T-cell (primary cell): ENCODE measurements at places on chromosomes 5 and 9.

GRCh38 chr9:126664900-126665643, 51.3 kb downstream of the LMX1B start:
- DNase-seq: no peak

DNA sequence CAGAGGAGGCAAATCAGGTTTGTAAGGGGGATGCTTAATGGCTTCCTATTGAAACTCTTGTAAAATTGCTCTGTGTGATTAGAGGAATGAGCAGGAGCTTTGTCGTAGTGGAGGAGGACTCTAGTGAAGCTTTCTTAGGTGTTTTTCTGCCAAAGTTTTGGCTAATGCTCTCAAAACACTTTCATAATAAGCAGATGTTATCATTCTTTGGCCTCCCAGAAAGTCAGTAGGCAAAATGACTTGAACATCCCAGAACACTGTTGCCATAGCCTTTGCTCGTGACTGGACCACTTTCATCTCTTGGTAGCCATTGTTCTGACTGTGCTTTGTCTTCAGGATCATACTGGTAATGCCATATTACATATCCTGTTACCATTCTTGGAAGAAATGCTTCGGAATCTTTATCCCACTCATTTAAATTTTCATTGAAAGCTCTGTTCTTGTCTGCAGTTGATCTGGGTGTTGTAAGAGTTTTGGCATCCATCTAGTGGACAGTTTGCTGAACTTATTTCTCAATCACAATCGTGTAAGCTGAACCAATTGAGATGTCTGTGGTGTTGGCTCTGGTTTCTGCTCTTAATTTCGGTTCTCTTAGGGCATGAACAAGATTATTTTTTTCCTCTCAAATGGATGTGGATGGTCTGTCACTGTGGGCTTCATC, 187.6 kb downstream of the COMMD10 start:
- DNase-seq: no peak

GRCh38 chr9:93141771-93142483, 7.9 kb upstream of the NINJ1 start:
- DNase-seq: no peak

DNA sequence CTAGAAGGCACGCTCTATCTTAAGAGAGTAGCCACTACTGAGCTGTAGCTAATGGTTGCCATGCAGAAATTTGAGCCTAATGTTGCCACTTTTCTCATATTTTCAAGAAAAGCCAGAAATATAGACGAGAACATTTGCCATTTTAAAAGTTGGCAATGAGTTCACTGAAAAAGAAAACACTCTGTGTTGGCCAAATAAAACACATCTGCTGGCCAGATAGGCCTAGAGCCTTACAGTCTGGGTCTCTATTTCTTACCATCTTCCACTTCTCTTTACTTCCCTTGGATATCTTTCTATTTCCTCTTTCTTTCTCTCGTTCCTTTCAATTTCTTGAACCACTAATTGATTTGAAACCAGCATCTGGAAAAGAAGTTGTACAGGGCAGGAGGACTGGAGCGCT, 36.6 kb upstream of the VCAN start:
- DNase-seq: no peak

GRCh38 chr5:31078956-31079355, 114.5 kb upstream of the CDH6 start:
- no peak for DNase-seq

GRCh38 chr5:151234476-151235238, 10.8 kb upstream of the CCDC69 start:
- DNase-seq: peak; percentile 19

- no peak for DNase-seq
Observed at GRCh38 chr9:88776717-88777497, 214.4 kb upstream of the S1PR3 start.

DNA sequence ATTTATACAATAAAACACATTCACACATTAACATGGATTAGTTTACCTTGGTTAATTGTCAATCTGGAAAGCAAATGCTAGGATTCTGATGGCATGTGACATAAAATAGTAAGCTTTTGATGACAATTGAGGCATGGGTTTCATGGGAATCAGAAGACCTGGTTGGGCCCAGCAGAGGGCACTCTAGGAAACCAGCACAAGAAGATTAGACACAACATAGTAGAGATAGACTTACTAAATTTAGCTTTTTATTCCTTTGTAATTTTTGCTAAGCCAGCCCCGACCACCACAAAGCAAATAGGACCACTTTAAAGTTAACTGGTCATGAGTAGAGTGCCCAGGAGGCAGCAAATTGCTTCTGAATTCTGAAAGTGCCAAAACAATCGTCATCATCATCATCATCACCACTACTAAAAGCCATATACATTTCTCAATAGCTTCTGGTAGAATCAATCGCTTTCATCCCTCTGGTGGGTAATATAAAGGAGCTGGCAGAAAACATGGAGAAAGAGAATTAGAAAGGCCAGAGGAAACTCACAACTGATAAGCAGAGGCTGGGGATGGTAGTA, 163.2 kb downstream of the ARRDC3 start:
- DNase-seq: no peak

- DNase-seq: no peak
Observed at GRCh38 chr5:72988769-72989168, 32.9 kb downstream of the FCHO2 start.

DNA sequence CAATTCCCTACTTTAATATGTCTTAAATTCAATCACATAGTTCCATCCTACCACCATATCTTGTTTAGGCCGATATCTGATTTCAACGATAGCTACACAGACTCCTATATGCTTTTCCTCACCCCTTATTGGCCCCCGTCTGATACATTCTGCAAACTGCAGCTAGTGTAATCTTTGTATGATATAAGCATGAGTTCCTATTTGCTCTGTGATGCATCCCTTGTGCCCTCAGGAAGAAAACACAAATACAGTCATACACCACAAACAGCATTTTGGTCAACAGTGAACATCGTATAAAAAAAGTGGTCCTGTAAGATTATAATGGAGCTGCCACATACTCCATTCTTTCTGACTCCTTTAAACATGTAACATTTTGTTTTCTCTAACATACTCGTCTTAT, 837.8 kb upstream of the CDH6 start:
- no peak for DNase-seq

- DNase-seq: no peak
Observed at GRCh38 chr5:71454913-71455312, 538 bp upstream of the BDP1 start.

GRCh38 chr9:19239955-19240354, 9.5 kb downstream of the DENND4C start:
- DNase-seq: no peak

DNA sequence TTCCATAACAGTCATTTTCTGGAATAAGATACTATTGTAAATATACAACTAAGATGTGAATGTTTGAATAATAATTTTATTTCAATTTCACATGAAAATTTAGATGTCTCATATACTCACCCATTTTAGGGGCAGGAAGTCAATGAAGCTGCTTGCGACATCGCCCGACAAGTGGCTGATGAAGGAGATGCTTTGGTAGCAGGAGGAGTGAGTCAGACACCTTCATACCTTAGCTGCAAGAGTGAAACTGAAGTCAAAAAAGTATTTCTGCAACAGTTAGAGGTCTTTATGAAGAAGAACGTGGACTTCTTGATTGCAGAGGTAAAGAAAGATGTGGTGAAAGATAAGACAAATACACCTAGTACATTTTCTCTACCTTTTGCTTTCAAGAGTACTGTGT, 8.6 kb downstream of the BHMT start:
- DNase-seq: no peak

DNA sequence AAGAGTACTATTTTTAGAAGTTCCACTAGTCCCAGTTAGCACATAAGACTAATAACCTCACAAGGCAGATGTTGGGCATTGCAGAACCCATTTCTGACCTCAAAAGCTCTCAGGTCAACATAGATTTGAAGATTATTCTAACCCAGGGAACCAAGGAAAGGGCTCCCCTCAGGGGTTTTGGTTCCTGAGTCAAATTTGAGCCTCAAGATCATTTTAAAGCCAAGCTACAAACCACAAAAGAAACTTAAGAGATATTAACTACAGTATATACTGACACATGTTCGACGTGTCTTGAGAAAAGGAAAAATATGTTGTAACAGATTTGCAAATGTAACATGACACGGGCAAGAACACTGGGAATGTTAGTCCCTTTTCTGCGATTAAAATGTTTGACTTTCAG, 88.6 kb downstream of the GNAQ start:
- DNase-seq: no peak

DNA sequence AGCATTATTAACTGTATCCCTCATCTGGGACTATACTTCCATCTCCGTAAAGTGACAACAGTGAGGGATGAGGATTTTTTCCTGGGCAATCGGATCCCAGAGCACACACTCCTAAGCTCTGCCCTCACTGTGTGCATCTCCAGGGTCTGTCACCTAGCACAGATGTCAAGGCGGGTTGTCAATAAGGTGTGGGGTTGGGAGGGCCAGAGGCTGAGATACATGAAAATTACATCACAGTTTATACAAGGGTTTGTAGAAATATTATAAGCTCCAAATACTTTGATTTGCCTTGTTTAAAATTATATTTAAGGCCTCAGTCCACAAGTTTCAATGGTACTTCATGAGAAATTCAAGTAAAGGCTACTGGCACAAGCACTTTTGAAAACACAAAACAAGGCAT, 4.5 kb downstream of the ADAMTS12 start:
- DNase-seq: no peak

DNA sequence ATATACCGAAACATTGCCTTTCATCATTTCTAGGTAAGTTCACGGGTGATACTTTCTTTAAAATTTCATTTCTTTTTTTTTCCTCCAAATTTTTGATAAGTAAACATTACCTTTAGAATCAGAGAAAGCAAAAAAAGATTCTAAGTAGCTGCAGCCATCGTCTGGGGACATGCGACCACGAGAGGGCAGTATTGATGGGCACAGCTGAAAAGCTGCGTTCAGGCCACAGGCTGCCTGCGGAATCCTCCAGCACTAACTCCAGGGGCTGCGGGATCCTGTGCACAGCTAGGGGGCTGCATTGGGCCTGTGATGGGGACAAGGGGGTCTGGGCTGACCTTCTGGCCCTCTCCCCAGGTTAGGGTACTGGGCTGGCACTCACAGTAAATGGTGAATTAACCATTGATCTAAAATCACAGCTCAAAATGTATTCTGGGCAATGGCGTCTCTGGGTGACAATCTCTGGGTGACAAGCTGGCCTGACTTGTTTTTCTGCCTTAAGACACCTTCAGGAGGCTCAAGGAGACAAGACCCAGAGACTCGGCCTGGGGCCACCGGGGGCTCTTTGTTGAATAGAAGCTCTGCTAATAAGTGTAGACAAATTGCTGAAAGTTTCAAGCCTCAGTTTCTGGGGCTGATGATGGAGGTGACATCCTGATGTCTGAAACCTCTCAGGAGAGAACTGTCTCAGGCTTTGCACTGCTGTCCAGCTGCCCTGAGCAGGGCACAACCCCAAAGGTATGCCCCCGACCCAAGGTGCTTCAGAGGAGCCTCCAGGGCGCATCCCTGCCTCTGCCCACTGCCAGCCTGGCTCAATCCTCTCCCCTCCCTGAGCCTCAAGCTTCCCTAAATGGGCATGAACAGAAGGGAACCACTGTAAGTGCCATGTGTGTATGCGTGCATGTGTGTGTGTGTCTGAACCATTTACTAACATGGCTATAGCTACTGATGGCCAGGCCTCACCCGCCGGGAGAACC, 44.3 kb upstream of the SARDH start:
- peak; percentile 70 for DNase-seq

GRCh38 chr9:19965336-19965735, 176.5 kb upstream of the SLC24A2 start:
- no peak for DNase-seq

- DNase-seq: no peak
Observed at GRCh38 chr9:115004545-115004944, 74.2 kb upstream of the TNFSF8 start.

DNA sequence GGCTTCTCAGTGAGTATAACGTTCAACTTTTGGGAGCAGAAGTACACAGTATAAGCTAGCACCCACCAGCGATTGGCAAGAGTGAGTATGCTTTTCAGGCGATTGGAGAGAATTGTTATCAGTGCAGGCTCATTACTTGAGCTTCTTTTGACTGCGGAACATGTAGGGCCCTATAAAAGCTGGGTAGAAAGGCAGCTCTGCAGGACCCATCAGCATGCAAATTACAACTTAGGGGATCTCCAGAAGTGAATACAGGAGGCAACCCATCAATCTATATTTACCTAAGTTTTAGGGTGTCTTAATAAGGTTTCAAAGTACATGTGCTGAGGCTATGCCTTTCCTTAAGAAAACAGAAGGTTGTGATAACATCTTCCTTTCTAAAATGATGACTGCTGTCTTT, 225.0 kb downstream of the MLLT3 start:
- DNase-seq: no peak

DNA sequence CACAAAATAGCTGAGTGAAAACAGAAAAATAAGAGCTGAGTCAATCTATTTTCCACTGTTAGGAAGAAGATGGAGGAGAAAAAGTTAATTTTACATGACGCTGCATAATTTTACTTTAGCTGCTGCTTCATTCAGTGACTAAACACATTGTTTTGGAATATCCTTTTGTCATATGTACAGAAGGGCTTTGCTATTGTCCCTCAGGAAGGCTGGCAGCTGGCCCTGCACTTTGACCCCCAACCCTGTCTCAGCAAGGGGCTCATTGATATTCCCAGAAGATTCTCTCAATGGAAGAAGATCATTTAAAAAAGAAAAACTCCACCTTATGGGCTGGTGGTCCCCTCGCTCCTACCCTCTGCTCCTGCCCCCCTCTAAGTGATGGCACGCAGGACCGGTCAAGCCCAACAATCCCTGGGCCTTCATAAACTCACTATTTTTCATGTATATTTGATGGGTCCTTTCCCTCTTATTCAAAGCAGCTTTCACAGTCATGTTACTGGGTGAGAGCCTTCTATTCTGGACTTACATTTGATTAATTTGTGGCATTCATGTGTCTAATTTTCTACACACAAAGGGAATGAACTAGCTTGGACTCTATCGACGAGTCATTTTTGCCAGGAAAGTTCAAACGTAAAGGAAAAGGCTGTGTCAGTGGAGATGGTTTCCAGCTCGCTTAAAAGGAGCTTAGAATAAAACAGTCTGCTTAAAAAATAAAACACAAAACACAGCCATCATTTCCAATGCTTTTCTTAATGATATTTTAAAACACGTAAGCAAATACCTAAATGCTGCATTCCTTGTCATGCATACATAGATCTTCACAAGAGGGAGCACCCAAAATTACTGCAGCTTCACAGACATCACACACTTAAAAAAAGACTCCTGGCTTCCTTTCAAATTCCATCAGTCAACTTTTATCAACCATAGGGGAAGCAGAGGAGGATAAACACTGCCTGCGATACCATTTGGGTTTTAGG, 104.7 kb downstream of the EFNA5 start:
- no peak for DNase-seq
